Activated CD8-positive, alpha-beta T cell treated with anti-CD3 and anti-CD28 coated beads for 36 hours (primary cell): ENCODE measurements at places on chromosomes 3 and 15. TPM values are rescaled to one million over a fixed set of nuclear protein-coding genes. Genes with fewer than 3 reads are reported as not detected.

DNA sequence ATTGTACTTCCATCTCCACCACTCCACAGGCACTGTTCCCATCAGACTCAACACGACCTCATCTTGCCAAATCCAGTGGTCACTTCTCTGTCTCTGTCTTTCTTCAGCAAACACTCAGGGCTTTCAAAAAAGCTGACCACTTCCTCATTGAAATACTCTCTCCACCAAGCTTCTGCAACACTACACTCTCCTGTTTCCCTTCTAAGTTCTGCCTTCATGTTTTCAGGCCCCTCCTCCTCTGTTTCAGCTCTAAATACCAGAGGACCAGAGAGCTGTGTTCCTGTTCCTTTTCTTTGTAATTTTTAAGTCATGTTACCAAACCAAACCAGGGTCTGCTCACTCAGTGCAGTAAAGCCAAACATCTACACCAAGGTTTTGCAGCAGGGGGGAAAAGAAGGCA is 33.8 kb upstream of the ACP3 start:
- H3K27ac ChIP-seq = no peak overlapping the region
- peaks cover 5% of the 10 kb centered on the region for H3K27me3 ChIP-seq
- no peaks in the 10 kb centered on the region for H3K36me3 ChIP-seq

The NPAP1 gene
- not detected for total RNA-seq

DNA sequence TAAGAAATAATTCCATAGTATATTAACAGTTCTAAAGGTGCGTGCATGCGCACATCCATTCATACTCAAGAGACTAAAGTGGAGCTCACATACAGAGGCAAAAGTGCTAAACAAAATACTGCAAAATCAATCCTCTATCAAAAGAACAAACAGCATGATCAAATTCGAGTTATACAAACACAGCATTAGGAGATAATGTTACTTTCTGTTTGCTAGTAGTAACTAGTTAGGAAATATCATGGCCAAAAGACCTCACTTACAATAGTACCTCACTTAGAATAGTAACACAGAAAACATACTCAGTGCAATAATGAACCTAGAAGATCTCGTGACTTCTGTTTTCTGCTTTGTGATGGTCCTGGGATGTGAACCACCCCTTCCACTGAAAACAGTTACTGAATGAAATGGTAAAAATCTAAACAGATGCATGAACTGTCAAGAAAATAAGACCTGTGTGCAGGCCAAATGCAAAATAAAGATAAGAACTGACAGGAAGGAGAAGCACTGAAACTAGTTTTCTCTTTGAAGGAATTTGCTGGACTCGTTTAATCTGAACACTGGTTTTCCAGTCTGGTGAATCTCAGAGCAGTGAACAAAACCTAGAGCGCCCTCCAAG is 20.9 kb upstream of the CEMIP start:
- no peak overlapping the region for H3K27ac ChIP-seq
- DNase-seq = no peak
- H3K4me1 ChIP-seq = peaks cover 4% of the 10 kb centered on the region
- peaks cover 2% of the 10 kb centered on the region for H3K36me3 ChIP-seq
- H3K4me3 ChIP-seq = no peak overlapping the region

The LYZL4 gene
- not detected for total RNA-seq

DNA sequence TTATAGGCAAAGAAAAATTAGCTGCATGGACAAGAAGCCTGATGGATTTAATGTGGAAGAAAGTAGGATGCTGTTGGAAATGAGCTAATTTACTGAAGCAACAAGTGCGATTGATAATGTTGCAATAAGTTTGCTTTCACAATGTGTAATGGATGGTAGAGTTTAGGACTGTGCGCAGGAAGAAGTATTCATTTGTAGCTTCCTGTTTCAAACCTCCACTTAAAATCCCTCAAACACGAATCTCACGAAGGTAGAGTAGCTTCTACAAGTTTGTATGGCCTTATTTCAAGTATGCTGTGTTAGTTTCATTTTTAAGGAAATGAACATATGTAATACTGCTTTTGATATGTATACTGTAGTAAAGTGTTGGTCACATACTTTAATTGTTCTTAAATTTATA is 42.3 kb downstream of the KCNH8 start:
- H3K27ac ChIP-seq = no peak overlapping the region
- H3K27me3 ChIP-seq = no peaks in the 10 kb centered on the region
- DNase-seq = no peak
- no peak overlapping the region for H3K4me3 ChIP-seq
- no peaks in the 10 kb centered on the region for H3K36me3 ChIP-seq
- no peaks in the 10 kb centered on the region for H3K4me1 ChIP-seq

GRCh38 chr3:49020330-49021212 is 1.4 kb upstream of the NDUFAF3 start:
- H3K27ac ChIP-seq = peak overlapping the region; percentile 94
- H3K36me3 ChIP-seq = peaks cover 43% of the 10 kb centered on the region
- peaks cover 39% of the 10 kb centered on the region for H3K4me1 ChIP-seq
- peak overlapping the region; percentile 87 for H3K4me3 ChIP-seq
- no peaks in the 10 kb centered on the region for H3K27me3 ChIP-seq

DNA sequence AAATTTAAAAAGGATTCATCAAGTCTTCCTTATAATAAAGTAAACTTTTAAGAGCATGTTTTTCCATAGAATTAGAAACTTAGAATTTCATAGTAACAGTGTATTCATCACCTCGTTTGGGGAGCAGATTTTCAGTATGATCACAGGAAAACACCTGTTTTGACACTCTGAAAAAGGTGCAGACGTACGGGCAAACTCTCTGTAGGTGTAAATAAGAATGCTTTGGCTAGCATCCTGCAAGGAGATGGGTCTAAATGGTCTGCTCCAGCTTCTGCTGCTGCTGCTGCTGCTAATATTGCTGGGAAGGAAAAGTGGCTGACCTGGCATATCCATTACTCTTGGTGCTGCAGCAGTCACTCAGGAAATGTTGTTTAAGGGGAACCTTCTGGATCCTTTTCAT is 66.0 kb downstream of the MBNL1 start:
- H3K36me3 ChIP-seq = peaks cover 59% of the 10 kb centered on the region
- no peak for DNase-seq
- no peaks in the 10 kb centered on the region for H3K27me3 ChIP-seq

The ANKRD63 gene
- not detected for total RNA-seq

The SOX14 gene
- total RNA-seq = not detected

- H3K4me3 ChIP-seq = no peak overlapping the region
- peaks cover 51% of the 10 kb centered on the region for H3K4me1 ChIP-seq
- H3K36me3 ChIP-seq = peaks cover 14% of the 10 kb centered on the region
- DNase-seq = no peak
- H3K27ac ChIP-seq = peak overlapping the region; percentile 8
- no peaks in the 10 kb centered on the region for H3K27me3 ChIP-seq
Observed at GRCh38 chr3:186959029-186959624, 28.8 kb downstream of the ST6GAL1 start.

- no peak for DNase-seq
- H3K27me3 ChIP-seq = no peaks in the 10 kb centered on the region
- H3K4me1 ChIP-seq = no peaks in the 10 kb centered on the region
- no peak overlapping the region for H3K4me3 ChIP-seq
Observed at GRCh38 chr3:77464111-77464688, 424.3 kb downstream of the ROBO2 start.

GRCh38 chr3:27426926-27427325 is 57.3 kb downstream of the SLC4A7 start:
- no peaks in the 10 kb centered on the region for H3K27me3 ChIP-seq
- H3K27ac ChIP-seq = no peak overlapping the region
- no peak overlapping the region for H3K4me3 ChIP-seq
- DNase-seq = no peak

- H3K27ac ChIP-seq = no peak overlapping the region
- peaks cover 17% of the 10 kb centered on the region for H3K4me1 ChIP-seq
- DNase-seq = no peak
Observed at GRCh38 chr15:75050283-75050682, 26.9 kb downstream of the PPCDC start.

DNA sequence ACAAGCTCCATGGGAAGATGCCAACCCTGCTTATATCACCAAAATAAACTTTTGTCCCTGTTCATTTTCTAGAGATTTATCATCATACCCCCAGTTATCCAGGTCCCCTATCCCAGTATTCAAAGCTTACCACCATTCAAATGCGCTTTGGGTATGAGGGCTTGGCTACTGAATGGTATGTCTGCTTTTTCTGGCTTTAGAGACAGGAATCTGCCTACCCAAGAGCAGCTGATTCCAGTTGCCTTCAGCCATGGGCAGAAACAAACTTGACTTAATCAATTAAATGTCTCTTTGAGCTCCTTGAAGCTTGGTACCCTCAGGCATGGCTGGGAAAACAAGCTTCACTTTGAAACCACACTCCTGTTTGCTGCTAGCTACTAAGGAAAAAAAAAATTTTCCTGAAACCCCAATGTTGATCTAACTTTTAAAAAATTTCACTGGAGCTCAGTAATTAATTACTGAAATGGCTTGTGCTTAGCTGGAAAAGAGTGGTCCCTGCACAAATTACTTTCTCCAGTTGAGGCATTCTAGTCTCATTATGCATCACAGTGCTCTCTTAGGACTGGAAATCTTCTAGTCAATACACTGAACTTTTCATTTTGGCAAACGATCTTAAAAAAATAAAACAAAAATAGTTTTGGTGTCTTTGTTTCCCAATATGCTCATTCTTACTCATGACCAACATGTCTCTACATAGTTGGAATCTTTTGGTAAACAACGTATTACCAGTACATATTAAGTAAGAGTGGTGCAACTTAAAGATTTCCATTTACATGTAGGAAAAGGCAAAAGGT is 242.8 kb downstream of the DTWD1 start:
- H3K4me3 ChIP-seq = no peak overlapping the region
- H3K27me3 ChIP-seq = peaks cover 3% of the 10 kb centered on the region
- no peaks in the 10 kb centered on the region for H3K36me3 ChIP-seq
- no peak overlapping the region for H3K27ac ChIP-seq
- no peaks in the 10 kb centered on the region for H3K4me1 ChIP-seq

The TMCO5A gene
- total RNA-seq = not detected

- H3K36me3 ChIP-seq = no peaks in the 10 kb centered on the region
- no peaks in the 10 kb centered on the region for H3K27me3 ChIP-seq
- DNase-seq = no peak
- no peaks in the 10 kb centered on the region for H3K4me1 ChIP-seq
- no peak overlapping the region for H3K27ac ChIP-seq
- no peak overlapping the region for H3K4me3 ChIP-seq
Observed at GRCh38 chr3:25291481-25291905, 136.6 kb upstream of the RARB start.

The RTP4 gene
- 3.4 TPM for total RNA-seq

The CYP11A1 gene
- total RNA-seq = 0.31 TPM

DNA sequence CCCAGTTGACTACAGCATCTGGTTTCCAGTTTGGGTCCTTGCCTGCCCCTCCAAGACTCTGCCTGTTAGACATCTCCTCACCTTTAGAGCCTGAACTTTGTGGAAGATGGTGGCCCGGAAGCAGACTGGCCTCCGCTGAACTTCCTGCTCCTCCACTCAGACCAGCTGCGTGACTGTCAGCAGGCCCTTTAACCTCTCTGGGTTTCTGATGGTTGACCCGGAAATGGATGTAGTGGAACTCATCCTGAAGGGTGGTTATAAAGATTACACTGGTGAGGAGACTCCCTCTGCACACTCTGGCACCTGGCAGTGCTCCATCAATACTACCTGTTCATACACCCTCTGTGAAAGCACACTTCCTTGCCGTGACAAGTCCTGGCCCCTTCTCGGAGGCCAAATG is 151.9 kb upstream of the TLE3 start:
- H3K4me3 ChIP-seq = no peak overlapping the region
- H3K4me1 ChIP-seq = peaks cover 43% of the 10 kb centered on the region
- no peak for DNase-seq
- no peaks in the 10 kb centered on the region for H3K27me3 ChIP-seq
- no peak overlapping the region for H3K27ac ChIP-seq

DNA sequence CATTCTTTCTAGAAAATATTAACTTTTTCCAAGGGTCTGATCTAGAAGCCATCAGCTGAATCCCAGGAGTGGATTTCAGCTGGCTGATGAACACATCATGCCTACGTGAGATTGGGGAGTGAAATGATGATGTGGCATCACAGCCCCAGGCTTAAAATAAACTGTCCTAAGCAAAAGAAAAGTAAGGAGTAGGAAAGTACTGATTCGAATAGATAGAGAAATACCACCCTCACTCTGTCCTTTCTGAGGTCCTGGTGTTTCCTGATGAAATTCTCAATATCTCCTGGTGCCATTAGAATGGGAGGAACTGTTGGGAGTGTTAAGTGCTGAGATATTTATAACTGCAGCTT is 376.8 kb upstream of the SEMA6D start:
- H3K4me3 ChIP-seq = no peak overlapping the region
- no peaks in the 10 kb centered on the region for H3K36me3 ChIP-seq
- no peaks in the 10 kb centered on the region for H3K27me3 ChIP-seq
- H3K27ac ChIP-seq = no peak overlapping the region
- no peaks in the 10 kb centered on the region for H3K4me1 ChIP-seq

DNA sequence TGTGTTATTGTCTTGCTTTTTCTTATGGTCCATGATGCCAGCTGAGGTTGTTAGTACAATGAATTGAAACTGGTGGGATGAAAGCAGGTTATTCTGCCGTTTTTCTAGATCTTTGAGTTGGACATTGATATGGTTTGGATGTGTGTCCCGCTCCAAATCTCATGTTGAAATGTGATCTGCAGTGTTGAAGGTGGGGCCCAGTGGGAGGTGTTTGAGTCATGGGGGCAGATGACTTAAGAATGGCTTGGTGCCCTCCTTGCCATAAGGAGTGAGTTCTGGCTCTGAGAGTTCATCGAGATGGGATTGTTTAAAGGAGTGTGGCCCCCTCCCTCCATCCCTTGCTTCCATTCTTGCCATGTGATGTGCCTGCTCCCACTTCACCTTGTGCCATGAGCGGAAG is 80.3 kb upstream of the PIAS1 start:
- no peak for DNase-seq
- H3K4me3 ChIP-seq = no peak overlapping the region
- no peak overlapping the region for H3K27ac ChIP-seq
- no peaks in the 10 kb centered on the region for H3K36me3 ChIP-seq
- no peaks in the 10 kb centered on the region for H3K4me1 ChIP-seq

GRCh38 chr15:95603802-95604201 is 726.7 kb upstream of the NR2F2 start:
- H3K4me3 ChIP-seq = no peak overlapping the region
- H3K27me3 ChIP-seq = peaks cover 3% of the 10 kb centered on the region
- H3K36me3 ChIP-seq = no peaks in the 10 kb centered on the region
- DNase-seq = no peak
- no peaks in the 10 kb centered on the region for H3K4me1 ChIP-seq

The GPR149 gene
- total RNA-seq = not detected

The SLC6A1 gene
- not detected for total RNA-seq

The PEAK1 gene
- total RNA-seq = 36.1 TPM

The PPP4R2 gene
- total RNA-seq = 85.5 TPM

DNA sequence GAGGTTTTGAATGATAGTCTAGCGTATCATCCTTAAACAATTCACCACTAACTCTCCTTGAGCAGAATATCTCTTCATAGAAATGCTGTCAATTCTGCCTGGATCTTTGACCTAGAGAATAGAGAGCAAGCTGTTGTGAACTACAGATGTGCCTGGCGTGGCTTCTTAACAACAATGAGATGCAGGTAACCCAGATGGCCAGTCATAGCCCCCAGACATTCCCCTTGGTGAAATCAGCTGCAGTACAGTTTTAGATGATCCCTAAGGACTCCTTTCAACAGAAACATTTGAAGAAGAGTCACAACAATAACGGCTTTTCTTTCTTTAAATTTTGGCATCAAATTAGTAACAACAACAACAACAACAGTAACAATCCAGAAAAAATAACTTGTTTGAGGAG is 1041.3 kb downstream of the ROBO1 start:
- DNase-seq = no peak
- H3K4me1 ChIP-seq = peaks cover 8% of the 10 kb centered on the region
- no peak overlapping the region for H3K4me3 ChIP-seq
- H3K36me3 ChIP-seq = no peaks in the 10 kb centered on the region
- no peak overlapping the region for H3K27ac ChIP-seq
